AG09319 (cell line): ENCODE measurements at places on chromosomes 12 and 14.

GRCh38 chr12:78171061-78171460, 340.4 kb downstream of the NAV3 start:
- no peak for DNase-seq

DNA sequence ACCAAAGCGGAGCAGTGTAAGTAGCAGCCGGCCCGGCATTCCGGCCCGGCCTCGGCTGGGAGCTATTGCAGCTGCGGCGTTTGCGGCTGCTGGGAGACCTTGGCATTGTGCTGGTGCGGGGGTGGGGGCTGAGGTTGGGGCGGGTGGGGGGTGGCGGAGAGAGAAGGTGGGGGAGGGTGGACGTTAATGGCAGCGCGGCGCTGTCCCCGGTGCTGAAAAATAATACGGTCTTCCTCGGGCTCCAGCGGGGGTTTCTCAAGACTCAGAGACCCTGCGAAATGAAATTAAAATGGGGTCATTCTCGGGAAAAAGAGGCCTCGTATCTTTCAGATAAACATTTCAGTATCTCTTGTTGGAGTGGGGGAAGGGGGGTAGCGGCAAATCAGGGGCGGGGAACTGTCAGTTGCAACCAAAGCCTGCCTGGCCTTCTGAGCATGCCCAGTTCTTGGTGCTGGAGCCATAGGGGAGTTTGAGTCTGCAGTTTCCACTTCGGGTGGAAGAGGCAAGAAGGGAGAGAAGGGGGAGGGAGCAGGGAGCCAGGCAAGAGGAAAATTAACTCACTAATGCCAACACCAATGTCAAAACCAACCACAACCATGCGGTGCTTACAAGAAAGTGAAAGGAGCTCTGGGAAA, 414 bp downstream of the UNC79 start:
- DNase-seq, result no peak

- DNase-seq, result no peak
Measured at GRCh38 chr12:103469719-103470118, 26.0 kb downstream of the C12orf42 start.

DNA sequence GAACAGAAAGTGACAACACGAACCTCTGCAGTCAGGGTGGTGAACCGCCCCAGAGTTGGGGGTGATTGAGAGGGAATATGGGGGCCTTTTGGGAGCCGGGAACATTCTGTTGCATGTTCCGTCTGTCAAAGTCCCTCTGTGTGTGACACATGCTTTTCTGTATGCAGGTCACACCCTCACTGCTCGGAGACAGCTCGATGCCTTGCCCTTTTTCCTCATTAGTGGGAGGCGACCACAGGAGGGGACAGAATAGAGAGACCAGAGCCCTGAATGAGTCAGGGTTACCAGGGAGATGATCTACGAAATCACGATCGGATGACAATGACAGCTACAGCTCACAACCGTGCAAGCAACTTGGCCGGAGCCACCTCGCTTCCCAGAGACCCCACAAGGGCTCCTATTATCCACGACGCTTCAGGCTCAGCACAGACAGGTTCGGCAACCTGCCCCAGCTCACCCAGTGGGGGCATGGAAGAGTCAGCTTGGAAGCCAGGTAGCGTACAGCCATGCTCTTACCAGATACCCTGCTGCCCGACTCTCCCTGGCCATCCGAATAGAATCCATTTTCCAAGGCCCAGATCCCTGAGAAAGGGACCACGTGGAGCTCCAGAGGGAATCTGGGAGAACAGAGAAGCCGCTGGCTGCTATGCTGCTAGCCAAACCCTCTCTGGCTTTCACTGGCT, 38.8 kb downstream of the TESC start:
- no peak for DNase-seq

DNA sequence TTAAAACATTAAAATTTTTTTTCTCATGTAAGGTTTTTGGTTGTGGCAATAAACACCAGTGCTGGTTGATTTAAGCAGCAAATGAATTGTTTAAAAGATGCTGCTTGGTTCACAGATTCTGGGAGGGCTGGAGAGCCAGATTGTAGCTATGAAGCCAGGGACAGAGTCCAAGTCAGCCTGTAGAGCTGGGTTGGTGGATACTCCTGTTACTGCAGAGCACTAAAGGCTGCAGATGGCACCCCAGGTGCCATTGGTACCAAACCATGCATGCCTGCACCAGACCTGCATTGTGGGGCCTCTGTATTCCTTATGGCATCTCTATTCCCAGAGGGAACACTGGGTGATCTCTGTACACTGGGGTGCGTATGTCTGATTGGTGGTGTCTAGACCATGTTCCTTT, 113.3 kb downstream of the SNAPC1 start:
- DNase-seq, result no peak

DNA sequence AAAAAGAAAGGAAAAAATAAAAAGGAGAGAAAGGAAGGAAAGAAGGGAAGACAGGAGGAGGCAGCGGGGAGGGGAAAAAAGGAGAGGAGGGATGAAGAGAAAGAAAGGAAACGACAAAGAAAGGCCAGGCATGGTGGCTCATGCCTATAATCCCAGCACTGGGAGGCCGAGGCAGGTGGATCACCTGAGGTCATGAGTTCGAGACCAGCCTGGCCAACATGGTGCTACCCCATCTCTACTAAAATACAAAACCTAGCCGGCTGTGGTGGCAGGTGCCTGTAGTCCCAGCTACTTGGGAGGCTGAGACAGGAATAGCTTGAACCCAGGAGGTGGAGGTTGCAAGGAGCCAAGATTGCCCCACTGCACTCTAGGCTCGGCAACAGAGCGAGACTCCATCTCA, 18.4 kb downstream of the ATXN2 start:
- no peak for DNase-seq

DNA sequence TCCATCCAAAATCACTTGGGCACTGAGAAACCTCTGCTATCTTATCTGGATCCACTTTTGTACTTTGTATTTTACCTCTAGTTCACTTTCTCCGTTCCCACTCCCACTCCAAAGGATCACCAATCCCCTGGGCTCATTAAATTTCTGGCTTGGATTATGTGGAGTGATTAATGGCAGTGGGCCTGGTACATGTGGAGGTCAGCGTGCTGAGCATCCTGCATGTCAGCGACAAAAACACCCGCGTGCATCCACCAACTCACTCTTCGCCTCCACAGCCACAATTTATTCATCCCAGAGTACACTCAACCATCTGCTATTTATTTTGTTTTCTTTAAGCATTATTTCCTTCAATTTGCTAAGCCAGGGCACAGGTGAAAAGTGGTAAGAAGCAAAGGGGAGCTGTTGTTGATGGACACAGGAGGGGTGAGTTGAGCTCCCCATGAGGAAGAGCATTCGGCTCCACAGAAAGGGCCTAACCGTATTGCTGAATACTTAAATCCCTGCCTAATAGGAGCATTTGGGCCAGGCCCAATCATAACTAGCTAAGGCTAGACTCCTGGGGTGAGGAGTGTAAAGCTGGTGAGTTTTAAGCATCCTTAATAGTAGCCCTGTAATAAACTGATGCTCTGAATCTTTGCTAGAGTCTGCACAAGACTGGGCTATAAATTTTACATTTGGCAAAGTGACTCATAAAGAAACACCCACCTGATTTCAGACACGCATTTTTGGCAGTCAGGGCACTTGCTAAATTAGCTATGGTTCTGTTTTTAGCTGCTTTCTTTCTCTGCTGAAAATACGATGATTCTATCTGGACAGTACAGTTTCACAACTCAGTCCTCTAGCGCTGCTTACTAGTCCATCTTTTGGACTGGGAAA, 137.8 kb downstream of the SLC25A21 start:
- peak; percentile 27 for DNase-seq

GRCh38 chr14:52735921-52736489, 6.0 kb downstream of the STYX start:
- DNase-seq, result no peak

DNA sequence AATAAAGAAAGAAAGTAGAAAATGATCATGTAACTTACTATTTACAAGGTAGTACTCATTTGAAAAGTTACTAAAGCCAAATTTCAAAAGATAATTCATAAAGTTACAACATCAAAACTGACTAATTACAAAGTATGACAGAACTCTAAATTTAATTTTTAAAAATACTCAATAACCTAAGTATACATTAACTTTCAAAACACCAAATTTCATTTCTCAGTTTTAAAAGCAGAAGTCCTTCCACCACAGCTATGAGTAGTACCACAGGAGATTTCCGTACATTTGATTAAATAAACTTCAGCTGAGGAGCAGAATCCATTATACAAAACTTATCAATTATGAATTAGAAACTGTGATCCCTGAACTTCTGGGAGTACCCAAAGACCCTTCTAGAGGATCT, 100.8 kb upstream of the BBS10 start:
- no peak for DNase-seq

DNA sequence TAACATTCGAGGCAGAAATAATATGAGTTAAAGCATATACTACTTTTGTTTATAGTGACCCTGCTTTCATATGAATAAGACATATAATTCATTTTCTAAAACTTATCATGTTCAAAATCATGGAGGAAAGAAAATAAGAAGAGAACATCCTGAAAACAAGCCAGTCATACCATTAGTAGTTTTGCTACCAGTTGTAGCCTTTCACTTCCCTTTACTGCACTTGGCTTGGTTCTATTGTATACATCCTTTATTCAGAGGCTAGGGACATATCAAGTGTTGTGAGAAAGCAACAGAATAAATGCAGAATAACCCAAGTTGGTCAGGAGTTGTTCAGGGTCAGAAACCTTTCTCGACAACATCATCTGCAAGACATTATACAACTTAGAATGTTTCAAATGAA, 598.7 kb downstream of the SOX5 start:
- no peak for DNase-seq

DNA sequence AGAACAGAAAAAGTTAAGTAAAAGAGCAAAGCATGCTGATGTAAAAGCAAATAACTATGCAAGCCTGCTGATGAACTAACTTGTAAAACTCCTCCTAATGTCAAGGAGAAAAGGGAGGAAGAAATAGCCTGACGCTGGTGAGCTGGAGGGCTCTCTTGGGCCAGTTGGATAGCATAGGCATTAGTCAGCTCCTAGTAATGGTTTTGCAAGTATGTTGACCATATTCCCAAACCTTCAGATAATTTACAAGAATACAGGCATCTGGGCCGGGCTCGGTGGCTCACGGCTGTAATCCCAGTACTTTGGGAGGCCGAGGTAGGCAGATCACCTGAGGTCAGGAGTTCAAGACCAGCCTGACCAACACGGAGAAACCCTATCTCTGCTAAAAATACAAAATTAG, 871.4 kb downstream of the C12orf50 start:
- DNase-seq, result peak; percentile 69

DNA sequence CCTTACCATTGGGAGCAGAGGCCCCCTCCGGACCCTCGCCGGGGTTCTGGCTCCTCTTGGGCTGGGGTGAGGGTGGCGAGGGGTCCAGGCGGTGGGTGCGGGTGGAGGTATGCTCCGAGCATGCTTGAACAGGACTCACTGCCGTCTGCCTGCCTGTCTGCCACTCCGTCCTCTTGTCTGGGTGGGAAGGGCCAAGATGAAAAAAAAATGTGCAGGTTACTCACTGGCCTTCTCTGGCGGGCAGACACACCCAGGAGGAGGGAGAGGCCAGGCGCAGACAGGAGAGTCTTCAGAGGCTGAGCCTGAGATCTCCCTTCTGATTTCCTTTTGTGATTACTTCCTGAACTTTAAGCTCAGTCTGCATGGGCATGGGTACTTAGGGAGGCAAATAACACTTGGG, 76.1 kb downstream of the STON2 start:
- no peak for DNase-seq

- DNase-seq, result no peak
Measured at GRCh38 chr12:122228092-122228491, 2.2 kb upstream of the DIABLO start.

GRCh38 chr12:32024884-32025592, 65.8 kb downstream of the RESF1 start:
- no peak for DNase-seq

GRCh38 chr12:20024194-20024593, 344.1 kb upstream of the PDE3A start:
- DNase-seq, result peak; percentile 0

- DNase-seq, result no peak
Measured at GRCh38 chr12:113003636-113004035, 25.3 kb downstream of the OAS2 start.

DNA sequence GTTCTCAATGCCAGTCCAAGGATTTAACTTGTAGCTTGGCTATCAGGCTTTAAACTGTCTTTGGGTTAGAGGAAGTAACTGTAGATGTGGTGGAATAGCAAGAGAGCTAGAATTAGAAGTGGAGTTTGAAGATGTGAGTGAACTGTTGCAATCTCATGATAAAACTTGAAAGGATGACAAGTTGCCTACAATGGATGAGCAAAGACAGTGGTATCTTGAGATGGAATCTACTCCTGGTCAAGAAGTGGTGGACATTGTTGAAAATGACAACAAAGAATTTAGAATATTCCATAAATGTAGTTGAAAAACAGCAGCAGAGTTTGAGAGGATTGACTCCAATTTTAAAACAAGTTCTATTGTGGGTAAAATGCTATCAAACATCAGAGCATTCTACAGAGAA, 199.0 kb downstream of the DUSP6 start:
- no peak for DNase-seq

DNA sequence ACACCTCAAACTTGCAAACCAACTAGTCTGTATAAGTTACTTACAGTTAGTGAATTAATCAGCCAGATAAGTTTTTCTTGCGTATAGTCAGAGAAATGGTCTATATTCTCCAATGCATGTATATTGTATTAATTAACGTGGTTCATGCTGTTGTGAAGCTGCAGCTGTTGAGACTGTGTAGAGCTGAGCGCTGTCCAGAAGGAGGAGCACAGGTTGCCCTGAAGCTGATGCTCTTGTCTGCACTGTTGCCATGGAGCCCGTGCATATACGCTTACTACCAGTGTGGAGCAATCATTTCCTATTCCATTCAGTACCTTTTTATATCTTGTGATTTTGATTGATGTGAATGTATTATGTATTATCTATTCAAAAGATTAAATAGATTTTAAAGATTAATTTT, 74.3 kb upstream of the ARID2 start:
- DNase-seq, result no peak

GRCh38 chr12:108700833-108701541, 30.3 kb downstream of the CORO1C start:
- DNase-seq, result no peak

GRCh38 chr14:52061390-52061789, 7.5 kb downstream of the NID2 start:
- no peak for DNase-seq

DNA sequence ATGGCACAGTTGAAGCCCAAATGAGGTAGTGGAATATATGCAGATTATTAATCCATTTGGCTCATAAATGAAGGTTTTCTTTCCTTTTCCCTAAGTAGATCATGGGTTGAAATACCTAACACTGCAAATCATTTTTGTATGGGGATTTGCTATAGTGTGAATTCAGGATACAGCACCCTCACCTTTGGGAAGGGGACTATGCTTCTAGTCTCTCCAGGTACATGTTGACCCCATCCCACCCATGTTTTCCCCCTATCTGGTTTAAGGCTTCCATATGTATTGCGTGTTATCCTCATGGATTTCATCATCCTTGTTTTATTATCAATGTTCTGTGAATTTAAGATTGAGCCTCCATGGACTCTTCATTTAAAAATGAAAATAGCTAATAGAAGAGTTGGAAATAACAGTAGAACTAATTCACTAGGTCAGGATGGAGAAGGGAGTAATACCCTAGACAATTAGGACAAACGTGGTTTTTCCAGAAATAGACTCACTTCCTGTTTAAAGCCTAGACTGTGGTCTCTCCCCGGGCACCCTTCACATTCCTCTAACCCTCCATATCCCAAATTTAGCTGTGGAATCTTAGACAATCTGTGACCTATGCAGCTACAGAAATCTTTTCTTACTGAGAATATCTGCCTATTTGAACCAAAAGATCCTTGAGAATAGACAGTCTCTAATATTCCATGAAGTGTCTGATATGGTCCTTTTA, 56.5 kb downstream of the DAD1 start:
- DNase-seq, result no peak
